ENCODE measurements at places on chromosomes 5 and 9. TPM values are rescaled to one million over a fixed set of nuclear protein-coding genes. Genes with fewer than 3 reads are reported as not detected.

IFNA21 gene
- not detected for total RNA-seq

TRIO gene
- 71.6 TPM for total RNA-seq

FOXD4 gene
- total RNA-seq: 0.26 TPM

TXNDC8 gene
- total RNA-seq: not detected

ZBTB26 gene
- 2.4 TPM for total RNA-seq

MAMDC2 gene
- 0.53 TPM for total RNA-seq

GLRA1 gene
- total RNA-seq: not detected

PRRX2 gene
- not detected for total RNA-seq

GGTA1 gene
- total RNA-seq: 0.13 TPM

GRIN3A gene
- not detected for total RNA-seq
